Esophagus squamous epithelium (tissue), 5 donors: ENCODE measurements at places on chromosomes 7 and 10.

DNA sequence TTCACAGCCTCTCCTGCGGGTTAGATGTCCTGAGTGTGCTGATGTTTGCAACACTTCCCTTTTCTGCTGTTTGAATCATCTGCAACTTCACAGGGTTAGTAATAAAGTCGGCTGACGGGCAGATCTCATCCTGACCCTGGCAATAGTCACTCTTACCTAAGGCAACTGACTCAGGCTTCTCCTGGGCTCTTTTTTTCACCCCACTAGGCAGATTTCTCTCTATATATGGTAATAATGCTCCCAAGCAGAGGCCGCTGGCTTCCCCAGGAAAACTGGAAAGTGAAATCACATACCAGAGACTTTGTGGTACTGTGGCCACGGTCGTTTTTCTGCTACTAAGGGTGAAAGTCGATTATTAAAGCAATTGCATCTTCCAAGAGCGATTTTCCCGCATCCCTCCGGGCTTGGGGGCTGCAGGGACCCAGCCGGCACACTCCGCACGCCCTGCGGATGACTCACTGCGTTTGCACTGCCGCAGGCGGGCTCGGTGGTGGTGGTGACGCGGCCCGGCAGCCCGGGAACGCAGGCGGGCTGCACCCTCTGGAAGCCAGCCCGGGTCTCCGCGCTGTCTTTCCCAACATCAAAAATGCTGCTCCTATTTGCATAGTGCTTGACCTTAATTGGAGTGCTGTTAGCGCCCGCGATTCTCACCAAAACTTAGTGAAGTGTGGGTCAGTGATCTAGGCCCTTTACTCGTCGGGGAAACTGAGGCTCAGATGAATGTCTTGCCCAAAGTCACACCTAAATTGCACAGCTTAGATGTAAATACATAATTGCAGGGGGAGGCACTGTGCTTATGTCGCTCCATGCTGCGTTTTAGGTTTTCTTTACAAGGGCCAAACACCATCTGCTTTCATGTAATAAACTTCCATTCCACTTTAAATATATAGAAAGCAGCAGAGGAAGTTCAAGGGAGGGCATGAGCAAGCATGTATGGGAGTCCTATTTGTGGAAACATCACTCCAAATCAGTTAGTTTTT, 47.6 kb upstream of the ITGB1 start:
- DNase-seq, result no peak

- DNase-seq, result no peak
Observed at GRCh38 chr10:34864149-34865067, 49.3 kb upstream of the PARD3 start.

DNA sequence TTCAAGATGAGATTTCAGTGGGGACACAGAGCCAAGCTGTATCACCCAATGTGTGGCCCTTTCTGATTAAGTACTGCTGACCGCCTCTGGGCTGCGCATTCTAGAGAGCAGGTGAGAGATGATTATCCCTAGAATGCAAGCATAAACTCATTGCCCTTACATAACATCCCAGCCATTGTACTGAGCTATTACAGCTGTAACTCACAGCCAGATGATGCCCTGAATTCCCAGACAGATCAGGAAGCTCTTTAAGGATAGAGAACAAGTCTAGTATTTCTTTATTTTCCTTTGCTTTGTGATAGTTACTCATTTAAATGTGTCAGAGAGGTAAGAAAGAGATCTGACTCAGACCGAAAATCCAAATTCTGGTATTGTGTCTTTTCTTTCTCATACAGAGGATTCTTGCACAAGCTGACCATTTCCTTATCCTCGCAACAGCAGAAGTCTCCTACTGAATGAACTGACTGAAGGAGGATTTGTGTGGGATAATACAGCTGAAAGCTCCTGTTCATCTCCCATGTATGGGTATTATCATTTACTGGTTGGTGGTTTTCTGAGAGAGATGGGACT, 58.4 kb downstream of the ZNF22 start:
- no peak for DNase-seq

DNA sequence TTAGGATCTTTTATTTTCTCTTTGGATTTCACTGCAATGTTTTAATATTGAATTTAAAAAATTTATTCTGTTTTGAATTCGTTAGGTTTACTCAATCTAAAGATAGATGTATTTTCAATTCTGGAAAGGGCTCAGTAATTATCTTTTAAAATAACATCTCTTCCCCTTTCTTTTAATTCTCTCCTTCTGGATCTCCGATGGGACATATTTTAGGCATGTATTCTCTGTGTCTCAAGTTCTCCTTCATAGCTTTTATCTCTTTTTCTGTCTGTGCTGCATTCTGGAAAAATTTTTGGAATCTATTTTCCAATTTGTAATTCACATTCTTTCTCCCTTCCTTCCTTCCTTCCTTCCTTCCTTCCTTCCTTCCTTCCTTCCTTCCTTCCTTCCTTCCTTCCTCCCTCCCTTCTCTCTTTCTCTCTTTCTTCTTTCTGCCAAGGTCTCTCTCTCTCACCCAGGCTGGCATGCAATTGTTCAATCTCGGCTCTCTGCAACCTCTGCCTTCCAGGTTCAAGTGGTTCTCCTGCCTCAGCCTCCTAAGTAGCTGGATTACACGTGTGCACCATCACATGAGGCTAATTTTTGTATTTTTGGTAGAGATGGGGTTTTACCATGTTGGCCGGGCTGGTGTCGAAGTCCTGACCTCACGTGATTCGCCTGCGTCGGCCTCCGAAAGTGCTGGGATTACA, 98.5 kb upstream of the CTTNBP2 start:
- DNase-seq, result no peak

- no peak for DNase-seq
Observed at GRCh38 chr7:29091715-29092114, 54.6 kb downstream of the CPVL start.

DNA sequence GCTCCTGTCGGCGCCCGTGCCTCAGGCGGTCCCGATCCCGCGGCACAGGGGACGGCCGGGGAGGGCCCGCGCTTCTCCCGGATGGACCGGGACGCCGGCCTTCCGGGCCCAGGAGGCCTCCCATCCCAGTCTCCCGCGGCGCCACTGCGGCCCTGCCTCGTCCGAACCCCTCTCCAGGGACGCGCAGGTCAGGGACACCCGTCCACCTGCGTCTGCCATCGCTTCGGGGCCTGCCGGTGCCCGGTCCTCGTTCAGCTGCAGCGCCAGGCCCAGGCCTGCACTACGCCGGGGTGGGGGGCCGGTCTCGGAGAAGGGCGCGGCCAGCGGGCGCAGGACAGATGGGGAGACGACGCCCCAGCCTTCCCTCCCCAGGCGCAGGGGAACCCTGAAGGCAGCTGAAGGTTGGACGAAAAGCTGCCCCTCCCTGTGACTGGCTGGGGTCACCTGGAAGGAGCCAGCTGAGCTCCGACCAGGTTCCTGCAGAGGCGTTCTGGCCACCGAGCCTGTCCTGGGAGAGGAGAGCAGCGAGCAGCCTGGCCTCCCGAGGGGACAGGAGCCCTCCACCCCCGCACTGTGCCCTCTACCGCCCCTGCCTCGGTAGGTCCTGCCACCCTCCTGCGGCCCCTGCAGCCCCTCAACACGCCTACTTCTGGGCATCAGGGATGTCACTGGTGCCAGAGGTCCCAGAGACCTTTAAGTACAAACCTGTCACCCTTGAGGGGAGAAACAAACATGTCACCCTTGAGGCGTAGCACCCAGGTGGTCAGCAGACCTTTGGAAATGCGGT, 84.3 kb downstream of the LANCL2 start:
- DNase-seq, result no peak

- no peak for DNase-seq
Observed at GRCh38 chr7:11758627-11759111, 73.3 kb downstream of the THSD7A start.

- DNase-seq, result no peak
Observed at GRCh38 chr7:3482147-3482921, 181.3 kb downstream of the SDK1 start.

DNA sequence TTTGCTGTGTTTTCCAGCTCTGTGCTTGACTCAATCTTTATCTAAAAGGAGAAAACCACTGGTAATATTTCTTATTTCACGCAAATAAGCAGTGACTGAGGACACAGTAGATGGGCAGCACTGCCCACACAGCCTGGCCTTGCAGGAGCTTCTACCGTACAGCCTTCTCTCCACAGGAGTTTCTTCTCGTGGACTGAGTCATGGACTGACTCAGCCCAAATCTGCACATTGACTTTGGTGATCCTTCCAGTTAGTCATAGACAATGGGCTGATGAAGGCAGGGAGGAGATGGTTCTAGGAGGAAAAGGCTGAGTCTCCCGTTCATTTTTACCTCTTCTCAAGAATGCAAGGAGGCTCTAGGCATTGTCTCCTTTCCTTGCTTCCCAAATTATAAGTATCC, 200.7 kb downstream of the RAPGEF5 start:
- no peak for DNase-seq

DNA sequence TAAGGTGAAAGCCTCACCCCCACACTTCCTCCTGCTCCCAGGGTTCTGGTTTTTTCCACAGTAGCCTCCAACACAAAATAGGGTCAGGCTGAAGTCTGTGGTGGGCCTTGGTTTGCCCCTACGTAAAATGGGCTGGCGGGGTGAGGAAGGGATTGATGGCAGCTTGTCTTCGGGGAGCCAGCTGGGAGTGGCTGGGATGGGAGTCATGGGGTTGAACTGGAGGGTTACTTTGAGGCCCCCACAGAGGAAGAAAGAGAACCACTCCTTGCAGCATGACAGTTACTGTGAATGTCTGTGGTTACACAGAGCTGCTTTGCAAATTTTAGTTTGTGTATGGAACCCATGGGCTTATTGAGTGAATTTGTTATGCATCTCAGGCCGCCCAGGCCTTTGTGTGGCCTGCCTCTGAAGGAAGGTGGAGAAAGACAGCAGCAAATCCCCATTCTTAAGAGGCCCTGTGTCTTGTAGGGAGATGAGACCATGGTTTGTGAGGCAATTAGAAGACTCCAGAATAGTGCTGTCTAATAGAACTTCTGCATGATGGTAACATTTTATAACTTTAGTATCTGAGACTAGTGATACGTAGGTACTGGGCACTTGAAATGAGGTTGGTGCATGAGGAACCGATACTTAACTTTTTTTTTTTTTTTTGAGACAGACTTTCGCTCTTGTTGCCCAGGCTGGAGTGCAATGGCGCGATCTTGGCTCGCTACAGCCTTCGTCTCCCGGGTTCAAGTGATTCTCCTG, 8.1 kb downstream of the TRIM8 start:
- no peak for DNase-seq

DNA sequence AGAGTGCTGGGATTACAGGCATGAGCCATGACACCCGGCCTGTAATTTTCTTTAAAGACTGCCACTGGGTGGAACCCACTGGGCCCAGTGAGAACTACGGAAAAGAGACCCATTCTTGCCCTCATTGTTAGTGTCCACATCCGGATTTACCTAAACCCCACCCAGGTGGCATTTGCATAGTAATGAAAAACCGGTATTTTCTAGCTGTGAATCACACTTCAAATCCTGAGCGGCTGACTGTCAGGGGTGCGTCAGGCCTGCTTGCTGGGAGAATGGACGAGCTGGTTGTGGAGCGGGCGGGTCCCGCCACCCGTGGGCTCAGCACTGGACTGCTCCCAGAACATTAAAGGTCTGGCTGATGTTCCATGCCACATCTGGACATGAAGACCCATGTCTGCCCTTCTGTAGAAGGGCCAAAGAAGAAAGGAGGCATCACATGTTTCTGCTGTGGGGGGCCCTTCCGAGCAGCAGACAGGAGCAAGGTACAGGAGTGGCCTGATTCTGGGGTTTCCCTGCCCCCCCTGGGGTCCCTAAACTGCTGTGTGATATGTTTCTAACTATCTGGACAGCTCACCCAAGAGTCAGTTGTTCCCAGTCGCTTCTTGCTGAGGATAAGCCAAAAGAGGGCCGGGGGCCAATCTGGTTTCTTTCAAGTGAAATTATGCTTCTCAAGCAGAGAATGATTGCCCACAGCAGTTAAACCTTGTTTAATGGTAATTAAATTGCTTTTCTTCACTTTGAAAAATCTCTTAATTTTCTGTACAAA, 46.4 kb downstream of the KIAA1217 start:
- DNase-seq, result no peak

GRCh38 chr7:67484244-67484751, 487.7 kb downstream of the TYW1 start:
- DNase-seq, result no peak

DNA sequence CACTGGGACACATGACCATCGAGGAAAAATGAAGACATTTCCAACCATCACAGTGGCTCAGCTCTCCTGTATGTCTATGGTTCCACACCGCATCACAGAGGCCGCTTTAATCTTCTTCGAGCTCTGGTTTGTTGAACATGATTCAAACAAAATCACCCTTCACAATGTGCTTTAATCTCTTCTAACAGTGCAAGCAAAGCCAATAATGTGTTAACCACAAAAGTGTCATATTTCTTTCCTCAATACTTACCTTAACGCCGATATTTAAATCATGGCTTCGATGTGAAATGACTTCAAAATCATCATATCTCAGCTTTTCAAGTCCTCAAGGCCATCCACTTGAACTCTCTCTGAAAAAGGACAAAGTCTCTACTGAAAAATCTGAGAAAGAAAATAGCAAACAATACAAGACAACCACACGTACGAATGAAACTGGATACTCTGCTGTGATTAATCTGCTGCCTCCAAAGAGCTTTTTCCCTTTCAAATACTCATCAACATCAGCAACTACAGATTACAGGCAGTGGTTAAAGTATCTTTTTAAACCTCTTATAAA, 23.0 kb upstream of the SVIL start:
- no peak for DNase-seq

GRCh38 chr7:33928986-33929385, 23.6 kb downstream of the BMPER start:
- no peak for DNase-seq

DNA sequence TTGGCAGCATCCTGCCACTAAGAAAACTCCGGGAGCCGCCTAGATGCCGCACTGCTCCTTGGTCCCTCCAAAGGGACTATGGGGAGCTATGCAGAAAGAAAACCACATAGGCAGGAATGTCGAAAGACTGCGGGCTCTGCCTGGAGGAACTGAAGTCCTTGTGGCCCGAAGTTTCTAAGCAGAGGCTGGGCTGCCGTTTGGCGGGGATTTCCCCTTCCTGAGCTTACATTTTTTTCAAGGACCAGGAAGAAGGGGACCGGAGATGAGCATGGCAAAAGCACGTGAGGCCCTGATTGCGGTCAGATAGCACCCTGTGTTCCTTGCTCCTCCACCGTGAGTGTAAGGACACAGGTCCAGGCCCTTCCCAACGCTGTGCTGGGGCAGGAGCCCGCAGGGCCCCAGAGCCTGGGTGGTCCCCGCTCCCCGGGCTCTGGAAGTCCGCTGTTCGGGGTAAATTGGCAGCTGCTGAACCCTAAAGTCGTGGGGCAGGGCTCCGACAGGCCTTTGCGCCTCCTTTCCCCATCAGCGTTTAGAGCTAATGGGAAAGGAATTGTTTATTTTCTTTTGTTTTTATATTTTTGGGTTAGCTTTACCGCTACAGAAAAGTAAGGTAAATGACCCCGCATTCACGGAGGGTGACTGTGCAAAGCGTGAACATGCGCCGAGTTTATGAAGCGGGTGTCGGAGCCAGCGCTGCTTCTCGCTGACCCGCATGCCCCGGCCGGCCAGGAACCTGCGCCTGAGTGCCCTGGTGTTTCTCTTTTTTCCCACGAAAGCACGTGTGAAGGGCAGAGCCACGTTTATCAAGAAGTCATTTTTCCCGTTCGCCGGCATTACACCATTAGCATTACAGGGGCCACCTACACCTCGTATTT, 356.5 kb upstream of the ZNF32 start:
- no peak for DNase-seq
